GM12878 (cell line): ENCODE measurements at places on chromosomes 13 and 19. TPM values are rescaled to one million over a fixed set of nuclear protein-coding genes. Genes with fewer than 3 reads are reported as not detected.

The CACNA1A gene
- 4.4 and 4.7 TPM in 2 replicates for total RNA-seq

GRCh38 chr19:50377517-50377916 is 1.3 kb downstream of the NR1H2 start:
- peaks cover 16% of the 10 kb centered on the region for H3K36me3 ChIP-seq
- peaks cover 7% of the 10 kb centered on the region; the same call in 1 of the 2 replicates for H3K4me1 ChIP-seq
- no peak overlapping the region for H3K4me3 ChIP-seq
- no peak overlapping the region for H3K27ac ChIP-seq

The LHB gene
- total RNA-seq = 0.46 TPM in 1 of 2 replicates, not detected in the other

GRCh38 chr19:55451965-55452748 is 9.1 kb upstream of the SHISA7 start:
- H3K4me1 ChIP-seq = no peaks in the 10 kb centered on the region
- no peak for DNase-seq
- no peaks in the 10 kb centered on the region for H3K27me3 ChIP-seq
- no peak overlapping the region for H3K27ac ChIP-seq
- H3K36me3 ChIP-seq = peaks cover 3% of the 10 kb centered on the region

DNA sequence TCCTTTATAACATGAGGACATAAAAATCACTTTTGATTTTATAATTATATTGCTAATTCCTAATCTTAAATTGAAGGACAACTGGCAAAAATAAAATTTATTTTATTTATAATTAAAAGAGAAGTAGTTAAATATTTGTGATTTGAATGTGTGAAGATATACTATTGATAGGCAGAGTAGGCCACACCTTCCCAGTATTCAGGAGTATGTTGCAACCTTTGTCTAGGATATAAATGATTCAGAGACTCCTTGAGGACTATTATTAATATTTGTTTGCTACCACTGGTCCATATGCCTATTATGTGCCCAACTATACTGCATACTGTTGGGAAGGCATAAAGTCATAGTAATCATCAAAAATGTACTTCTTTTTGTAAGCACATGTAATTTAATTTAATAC is 94.2 kb downstream of the CDADC1 start:
- H3K36me3 ChIP-seq = no peaks in the 10 kb centered on the region
- H3K4me1 ChIP-seq = no peaks in the 10 kb centered on the region
- no peaks in the 10 kb centered on the region for H3K27me3 ChIP-seq

- H3K27ac ChIP-seq = no peak overlapping the region
- peaks cover 6% of the 10 kb centered on the region; the same call in 1 of the 2 replicates for H3K4me1 ChIP-seq
- H3K27me3 ChIP-seq = no peaks in the 10 kb centered on the region
- H3K36me3 ChIP-seq = no peaks in the 10 kb centered on the region
These were observed 183.5 kb upstream of the UFM1 start for GRCh38 chr13:38166116-38166515.

DNA sequence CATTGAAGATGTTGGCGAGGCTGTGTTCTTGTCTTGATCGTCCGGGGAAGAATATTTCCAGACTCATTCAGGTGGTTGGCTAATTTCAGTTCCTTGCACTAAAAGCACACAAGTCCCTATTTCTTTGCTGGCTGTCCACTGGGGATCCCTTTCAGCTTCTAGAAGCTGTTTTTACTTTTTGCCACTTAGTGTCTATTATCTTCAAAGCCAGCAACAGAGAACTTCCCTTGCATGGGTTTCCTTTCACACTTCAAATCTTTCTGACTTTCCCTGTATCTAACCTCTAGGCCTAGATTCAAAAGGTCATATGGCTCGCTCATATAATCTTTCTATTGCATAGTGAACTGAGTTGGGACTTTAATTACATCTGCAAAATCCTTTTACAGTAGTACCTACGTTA is 215.3 kb upstream of the PCDH9 start:
- H3K27me3 ChIP-seq = no peaks in the 10 kb centered on the region
- no peaks in the 10 kb centered on the region for H3K4me1 ChIP-seq
- H3K4me3 ChIP-seq = no peak overlapping the region
- no peaks in the 10 kb centered on the region for H3K36me3 ChIP-seq
- no peak overlapping the region for H3K27ac ChIP-seq
